ENCODE measurements at places on chromosomes 7 and 10.

DNA sequence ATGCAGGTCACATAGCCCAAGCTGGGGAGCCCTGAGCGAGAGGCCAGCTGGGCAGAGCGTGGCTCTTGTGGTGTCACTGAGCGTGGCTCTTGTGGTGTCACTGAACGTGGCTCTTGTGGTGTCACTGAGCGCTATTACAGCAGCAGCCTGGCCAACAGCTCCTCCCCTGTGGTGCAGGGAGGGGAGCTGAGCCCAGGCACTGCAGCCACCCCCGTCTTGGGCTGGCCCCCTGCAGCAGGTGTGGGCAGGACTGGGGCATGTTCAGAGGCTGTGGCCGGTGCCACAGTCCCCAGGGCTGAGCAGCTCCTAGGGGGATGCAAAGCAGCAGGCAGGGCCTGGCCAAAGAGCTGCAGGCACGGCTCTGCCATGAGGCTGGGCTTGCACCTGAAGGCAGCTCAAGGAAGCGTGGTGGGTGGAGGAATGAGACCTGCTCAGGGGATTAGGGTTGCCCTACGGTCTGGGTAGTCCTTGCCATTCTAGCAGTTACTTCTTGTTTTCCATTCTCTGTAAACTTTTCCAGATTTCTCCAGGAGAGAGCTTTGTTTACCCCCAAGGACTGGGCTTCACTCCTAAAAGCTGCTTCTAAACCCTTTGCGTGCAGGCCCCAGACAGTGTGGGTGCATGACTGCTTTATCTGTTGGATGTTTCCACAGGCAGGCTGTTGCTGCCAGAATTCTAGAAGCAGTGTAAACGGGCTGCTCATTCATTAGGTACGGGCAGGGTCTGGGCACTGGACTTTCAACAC lies 29.2 kb downstream of the ZNF783 start:
- DNase-seq = no peak

GRCh38 chr7:82534684-82535083 lies 91.1 kb upstream of the CACNA2D1 start:
- DNase-seq = no peak

DNA sequence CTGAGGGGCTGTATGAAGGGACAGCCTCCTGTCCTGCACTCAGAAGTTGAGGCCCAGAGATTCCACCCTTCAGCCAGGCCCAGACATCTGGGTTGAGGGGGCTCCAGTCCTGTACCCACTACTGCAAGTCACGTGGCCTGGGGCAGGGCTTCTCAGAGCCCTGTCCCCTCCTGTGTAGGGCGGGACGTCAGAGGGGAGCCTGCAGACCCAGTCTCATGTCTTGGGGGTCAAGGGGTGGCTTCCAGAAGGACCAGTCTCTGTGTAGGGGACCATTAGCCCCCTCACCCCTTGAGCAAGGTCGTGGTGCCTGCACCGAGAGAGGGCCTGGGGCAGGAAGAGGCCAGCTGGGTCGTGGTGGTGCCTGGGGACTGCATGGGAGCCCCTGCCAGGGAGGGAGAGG lies 593 bp upstream of the PILRA start:
- no peak for DNase-seq

DNA sequence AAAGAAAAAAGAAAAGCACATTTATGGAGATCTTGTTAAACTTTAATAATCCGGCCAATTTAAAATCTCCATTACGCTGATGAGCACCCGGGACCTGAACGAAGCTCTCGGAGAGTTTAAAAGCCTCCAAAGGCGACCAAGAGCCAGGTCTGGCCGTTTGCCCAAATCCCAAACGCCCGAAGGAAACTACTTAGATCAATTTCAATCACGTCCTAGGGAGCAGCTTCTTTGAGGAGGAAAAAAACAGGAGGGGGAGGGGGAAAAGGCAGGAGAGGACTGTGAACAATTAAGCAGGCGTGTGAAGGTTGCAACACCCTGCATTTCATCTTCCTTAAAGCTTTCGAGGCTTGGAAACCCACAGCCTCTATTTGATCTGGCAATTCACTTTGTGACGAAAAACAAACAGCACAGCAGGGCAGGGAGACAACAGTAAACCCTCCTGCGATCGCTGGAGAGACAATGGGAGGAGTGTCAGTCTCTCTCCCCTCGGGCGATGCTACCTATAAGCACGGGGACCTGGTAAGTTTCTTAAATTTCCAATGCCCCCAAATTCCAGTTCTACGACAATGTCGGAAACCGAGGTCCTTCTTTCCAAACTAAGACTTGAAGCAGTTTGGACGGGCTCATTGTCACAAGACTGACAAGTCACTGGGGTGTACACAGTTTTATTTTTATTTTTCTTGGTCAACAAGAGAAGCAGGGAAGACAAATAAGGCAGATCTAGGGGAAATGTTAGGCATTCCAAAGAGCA lies 1.2 kb downstream of the KLF6 start:
- no peak for DNase-seq

DNA sequence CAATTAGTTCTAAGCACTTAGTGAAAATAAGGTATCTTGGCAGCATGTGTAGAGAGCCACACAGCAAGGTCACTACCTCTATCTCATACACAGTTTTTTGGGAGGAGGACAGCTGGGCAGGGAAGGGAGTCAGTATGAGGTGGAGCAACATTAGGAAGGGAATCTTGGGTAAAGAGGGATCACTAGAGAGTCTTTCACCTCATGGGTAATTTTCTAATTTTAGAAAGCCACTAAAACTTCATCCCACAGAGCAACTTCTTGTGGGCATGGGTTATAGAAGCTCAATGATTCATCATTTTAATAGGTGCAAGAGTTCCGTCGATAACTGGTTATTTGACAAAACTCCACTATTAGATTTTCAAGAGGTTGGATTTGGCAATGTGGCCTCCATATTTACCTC lies 2.5 kb downstream of the NRAP start:
- no peak for DNase-seq

DNA sequence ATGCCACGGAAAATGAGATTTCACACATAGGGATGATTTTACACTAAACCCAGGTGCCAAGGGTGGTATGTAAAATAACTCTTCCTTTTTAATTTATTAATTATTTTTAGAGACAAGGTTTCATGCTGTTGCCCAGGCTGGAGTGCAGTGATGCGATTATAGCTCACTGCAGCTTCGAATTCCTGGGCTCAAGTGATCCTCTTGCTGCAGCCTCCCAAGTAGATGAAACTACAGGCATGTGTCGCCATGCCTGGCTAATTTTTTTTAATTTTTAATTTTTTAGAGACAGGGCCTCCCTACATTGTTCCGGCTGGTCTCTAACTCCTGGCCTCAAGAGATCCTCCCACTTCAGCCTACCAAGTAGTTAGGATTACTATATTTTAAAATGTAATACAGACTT lies 2.3 kb upstream of the CNNM1 start:
- DNase-seq = no peak

DNA sequence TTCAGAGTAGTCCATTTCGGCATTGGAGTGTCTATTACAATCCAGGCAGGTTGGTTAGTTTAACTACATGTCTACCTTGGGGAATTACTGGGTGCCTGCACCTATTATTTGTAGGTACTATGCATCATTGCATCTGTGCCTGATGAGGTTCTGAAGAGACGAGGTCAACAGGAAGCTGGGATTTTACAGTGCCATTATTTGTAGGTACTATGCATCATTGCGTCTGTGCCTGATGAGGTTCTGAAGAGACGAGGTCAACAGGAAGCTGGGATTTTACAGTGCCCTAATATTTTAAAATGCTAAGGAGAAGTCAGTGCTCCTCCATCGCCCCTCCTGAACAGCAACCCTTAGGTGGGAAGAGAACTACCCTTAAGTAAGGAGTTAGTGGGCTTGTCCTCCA lies 41.7 kb downstream of the NPY start:
- DNase-seq = no peak
